Non-pigmented ciliary epithelial cell (primary cell): ENCODE measurements at places on chromosomes 16 and 17.

DNA sequence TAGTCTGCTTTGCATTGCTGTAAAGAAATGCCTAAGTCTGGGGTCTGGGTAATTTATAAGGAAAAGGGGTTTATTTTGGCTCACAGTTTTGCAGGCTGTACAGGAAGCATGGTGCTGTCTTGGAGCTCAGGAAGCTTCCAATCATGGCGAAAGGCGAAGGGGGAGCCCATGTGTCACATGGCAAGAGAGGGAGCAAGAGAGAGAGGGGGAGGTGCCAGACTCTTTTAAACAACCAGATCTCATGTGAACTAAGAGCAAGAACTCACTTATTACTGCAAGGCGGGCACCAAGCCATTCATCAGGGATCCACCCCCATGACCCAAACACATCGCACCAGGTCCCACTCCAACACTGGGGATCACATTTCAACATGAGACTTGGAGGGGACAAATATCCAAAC is 148.2 kb upstream of the HS3ST2 start:
- no peak for DNase-seq

DNA sequence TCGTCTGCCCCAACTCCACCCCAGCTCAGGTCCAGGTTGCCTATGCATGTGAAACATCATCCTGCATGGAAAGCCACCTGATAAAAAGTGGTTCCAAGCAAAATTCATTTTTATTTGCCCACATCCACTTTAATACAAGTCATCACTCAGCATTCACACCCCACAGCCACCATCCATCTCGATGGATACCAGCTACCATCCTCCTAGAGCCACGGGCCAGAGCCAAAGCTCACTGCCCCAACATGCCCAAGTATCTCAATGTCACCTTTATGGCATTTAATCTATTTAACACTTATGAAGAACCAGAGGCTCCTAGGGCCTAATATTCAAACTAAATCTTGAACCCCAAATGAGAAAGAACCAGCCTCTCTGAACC is 70.5 kb downstream of the COPRS start:
- no peak for DNase-seq

DNA sequence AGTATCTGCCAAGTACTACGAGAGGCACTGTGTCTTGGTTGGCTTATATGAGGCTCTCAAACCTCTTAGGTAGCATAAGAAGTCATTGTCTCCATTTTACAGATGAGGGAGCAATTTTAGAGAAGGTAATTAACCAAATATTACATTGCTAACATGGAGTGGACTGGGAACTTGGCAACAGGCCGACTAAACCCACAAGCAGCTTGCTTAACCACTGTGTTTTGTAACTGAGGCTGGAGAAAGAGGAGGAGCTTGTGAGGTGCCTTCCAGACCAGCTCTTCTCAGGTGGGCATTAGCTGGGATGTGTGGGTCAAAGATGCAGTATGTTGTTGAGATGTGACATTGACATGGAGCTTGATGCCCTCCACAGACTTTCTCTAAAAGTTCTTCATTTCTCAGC is 835.6 kb upstream of the RBFOX1 start:
- DNase-seq = no peak

GRCh38 chr16:80705596-80705995 is 98.8 kb downstream of the CDYL2 start:
- DNase-seq = no peak

GRCh38 chr16:7177875-7178274 is 154.8 kb upstream of the RBFOX1 start:
- DNase-seq = no peak
